ENCODE measurements at places on chromosomes 16 and 17.

DNA sequence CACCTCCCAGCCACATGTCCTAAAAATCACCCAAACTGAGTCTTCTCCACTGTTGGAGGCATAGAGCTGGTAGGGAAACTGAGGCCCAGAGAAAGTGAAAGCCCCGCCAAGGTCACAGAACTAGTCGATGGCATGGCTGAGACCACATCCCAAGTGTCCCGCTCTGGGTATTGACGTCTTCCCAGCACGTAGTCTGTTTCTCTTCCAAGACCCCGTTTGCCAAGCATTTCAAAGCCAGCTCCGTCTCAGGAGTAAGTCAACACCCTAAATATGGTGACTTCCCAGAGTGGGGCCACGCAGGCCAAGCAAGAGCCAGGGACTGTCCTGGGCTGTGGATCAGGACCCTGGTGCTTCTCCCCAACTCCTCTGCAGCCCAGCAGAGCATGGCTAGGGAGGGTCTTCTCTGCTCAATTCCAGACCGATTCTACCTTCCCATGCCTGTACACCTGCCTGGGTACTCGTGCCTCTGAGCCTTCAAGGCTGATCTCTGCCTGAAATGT, 19.7 kb downstream of the PITPNM3 start:
- no peak for DNase-seq

DNA sequence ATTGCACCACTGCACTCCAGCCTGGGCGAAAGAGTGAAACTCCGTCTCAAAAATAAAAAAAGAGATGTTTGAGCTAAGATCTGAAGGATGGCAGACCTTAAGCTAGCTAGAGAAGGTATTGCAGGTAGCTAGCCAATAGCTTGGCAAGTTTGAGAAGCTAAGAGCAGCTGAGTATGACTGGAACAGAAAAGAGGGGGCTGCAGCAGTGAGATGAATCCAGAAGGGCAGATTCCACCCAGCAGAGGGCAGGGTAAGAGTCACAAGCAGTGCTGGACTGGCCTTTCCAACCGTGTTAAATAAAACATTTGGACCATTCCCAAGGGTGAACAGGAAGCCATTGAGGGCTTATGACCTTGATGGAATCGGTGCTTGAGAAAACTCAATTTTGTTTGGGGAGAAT, 5.7 kb upstream of the PHAF1 start:
- no peak for DNase-seq

DNA sequence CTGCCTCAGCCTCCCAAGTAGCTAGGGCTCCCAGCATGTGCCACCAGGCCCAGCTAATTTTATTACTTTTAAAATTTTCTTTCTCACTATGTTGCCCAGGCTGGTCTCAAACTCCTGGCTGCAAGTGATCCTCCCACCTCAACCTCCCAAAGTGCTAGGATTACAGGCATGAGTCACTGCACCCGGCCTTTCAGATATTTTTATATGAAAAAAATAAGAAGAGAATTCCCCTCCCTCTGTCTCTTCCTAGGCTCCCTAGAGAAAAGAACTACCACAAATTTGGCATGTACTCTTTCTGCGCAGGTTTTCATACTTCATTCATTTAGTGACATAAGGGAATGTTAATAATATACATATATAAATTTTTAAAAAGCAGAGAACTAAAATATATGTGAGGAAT, 21.7 kb upstream of the SMURF2 start:
- DNase-seq = no peak

DNA sequence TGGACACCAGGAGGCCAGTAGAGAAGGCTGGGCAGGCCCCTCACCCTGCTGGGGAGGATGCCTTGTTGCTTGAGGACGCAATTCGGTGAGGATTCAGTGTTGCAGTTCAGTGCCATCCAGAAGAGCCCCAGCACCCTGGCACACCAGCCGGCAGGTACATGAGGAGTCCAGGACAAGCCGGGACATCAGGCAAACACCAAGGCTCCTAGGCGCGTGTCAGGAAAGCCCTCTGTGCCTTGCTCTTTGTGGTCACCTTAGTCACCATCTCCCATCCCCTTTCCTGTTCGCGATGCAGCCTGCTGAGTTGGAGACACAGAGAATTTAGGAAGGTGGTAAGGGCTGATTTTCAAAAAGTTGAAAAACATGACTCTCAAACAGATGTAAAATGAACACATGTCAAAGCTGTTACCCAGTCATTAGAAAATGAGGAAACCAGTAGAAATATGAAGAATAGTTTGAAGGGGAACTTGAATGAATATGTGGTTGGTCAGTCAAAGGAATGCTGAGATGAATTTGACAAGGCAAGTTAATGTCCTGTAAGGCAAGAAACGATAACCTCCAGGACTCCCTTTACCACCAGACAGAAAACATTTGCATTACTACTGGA, 2.3 kb upstream of the NCBP3 start:
- no peak for DNase-seq

DNA sequence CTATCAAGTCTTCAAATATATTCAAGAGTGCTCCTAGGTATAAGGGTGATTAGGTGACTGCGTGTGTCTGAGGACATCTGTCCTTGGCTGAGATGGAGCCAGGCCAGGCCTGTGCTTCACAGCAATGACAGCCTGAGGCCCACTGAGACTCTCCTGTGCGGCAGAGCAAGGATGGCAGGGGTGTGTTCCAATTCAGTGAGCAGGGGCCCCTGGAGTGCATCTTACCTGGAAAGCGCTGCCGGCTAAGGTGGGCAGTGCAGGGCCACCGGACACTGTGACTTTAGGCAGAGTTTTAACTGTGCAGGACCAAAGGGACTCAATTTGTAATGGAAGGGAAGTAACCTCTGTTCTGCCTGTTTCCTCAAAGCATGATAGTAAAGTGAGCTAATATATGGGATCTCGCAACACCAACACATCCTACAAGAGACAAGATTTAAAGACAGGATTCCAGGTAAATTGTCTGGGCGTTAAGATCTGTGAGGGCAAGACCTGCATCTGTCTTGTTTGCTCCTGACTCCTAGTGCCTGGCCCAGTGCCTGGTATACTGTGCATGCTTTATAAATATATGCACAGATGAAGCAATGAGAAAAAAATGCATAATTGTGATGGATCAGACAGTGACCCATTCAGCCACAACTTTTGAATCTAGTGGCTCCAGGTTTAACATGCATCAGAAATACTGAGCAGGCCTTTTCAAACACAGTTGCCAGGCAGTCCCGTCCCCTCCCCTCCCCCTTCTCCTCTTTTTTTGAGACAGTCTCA, 86.7 kb downstream of the MRC2 start:
- no peak for DNase-seq

DNA sequence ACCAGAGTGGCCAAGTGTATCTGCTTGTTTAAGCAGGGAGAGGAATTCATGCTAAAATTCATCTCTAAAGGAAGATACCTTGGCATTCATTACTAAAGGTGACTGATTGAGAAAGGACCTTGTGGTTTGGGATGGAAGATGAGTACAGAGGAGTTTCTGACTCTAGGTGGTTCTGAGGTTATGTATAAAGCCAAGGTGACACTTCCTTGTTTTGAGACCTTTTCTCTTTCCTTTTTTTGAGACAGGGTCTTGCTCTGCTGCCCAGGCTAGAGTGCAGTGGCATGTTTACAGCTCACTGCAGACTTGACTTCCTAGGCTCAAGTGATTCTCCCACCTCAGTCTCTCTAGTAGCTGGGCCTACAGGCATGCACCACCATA, 9.1 kb downstream of the ABHD15 start:
- no peak for DNase-seq

DNA sequence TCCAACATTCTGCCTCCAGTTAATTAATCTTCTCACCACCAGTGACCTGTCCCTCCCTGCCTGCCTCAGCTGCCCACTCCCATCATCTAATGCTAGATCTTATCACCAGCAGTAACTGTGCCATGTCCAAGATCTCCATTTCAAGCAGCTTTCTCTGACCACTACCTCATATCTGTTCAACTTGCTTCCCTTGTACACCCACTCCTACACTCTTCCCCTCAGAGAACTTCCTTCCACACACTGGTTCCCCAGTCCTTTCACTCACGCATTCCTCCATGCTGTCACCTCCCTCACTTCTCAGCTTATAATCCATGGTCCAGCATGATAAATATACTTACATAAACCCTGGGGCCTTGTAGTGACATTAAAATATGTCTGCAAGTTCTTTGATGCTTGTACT, 31.8 kb upstream of the DYNLL2 start:
- DNase-seq = no peak

- no peak for DNase-seq
Observed at GRCh38 chr16:83627996-83628395, 179.8 kb upstream of the HSBP1 start.

DNA sequence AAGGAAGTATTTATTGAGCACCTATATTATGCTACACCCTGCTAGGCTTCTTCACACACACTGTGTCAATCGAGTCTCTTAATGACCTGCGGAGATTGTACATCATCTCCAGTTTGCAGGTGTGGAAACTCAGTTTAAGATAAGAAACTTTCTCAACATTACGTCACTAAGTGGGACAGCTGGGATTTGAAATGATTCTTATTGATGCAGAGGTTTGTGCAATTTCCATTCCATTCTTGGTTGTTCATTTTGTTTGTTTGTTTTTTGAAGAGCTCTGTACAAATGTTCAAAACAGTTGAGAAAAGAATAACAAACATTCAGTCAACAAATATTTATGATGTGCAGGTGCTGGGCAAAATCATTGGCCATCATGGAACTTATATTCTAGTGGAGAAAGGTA, 84.8 kb downstream of the MAP2K6 start:
- DNase-seq = no peak

- no peak for DNase-seq
Observed at GRCh38 chr17:14471052-14471451, 170.2 kb downstream of the HS3ST3B1 start.

DNA sequence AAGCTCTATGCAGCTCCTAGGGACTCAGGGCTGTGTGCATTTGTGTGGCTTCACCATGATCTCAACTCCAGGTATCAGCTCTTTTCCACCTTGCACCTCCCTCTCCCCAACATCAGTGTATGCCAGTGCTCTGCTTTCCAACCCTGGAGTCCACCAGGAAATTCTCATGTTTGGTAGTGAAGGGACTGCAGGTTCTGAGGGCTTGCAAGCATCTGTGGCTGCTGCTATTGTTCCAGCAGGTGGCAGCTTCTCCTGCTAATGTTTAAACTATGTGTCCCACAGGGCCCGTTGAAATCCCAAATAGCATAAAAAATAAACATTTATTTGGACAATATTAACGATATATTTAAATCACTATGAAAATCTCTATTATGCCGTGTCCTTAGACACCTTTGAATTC, 82.0 kb downstream of the RGS9 start:
- no peak for DNase-seq

GRCh38 chr16:19748389-19749168, 30.5 kb downstream of the IQCK start:
- DNase-seq = no peak

- DNase-seq = no peak
Observed at GRCh38 chr17:65593855-65594845, 32.7 kb upstream of the AXIN2 start.

- DNase-seq = no peak
Observed at GRCh38 chr16:49682577-49683165, 173.2 kb downstream of the ZNF423 start.

DNA sequence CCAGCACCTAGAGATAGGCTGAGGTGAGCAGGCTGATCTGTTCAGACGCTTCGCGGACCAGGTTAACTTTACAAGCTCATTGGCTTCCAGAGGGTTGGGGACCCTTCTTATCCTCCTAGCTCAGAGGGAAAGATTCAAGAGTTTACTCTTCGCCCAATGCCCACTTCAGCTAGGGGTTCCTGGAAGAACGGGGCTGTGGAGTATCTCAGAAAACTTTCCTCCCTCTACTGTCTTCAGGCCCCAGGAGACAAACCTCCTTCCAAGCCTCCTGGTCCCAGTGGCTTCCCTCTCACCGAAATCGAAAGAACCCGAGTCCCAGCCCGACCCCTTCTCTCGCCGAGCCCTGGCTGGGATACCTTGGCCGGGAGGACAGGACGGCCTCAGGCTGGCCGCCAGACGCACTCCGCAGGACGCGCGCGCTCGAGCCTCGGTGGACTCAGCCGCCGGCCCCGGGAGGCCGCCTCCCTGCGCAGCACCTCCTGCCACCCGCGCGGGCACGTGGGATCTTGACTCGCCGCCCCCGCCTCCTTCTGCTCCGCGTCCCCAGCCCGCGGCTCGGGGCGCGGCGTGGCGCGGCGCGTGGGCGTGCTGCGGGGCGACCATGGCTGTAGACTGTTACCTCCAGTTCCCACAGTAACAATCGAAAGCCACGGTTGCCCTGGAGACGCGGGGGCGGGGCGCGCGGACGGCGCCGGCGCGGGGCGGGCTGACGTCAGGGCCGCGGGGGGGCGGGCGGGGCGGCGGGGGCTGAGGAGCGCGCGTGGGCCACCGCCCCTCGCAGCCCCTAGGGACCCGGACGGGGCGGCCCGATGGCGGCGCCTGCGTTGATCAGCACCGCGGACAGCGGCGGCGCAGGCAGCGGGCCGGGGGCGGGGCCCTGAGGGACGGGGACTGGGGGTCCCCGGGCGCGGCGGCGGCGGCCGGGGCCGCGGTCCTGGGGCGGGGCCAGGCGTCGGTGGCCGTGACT, 5.3 kb upstream of the HIC1 start:
- DNase-seq = peak; percentile 91

DNA sequence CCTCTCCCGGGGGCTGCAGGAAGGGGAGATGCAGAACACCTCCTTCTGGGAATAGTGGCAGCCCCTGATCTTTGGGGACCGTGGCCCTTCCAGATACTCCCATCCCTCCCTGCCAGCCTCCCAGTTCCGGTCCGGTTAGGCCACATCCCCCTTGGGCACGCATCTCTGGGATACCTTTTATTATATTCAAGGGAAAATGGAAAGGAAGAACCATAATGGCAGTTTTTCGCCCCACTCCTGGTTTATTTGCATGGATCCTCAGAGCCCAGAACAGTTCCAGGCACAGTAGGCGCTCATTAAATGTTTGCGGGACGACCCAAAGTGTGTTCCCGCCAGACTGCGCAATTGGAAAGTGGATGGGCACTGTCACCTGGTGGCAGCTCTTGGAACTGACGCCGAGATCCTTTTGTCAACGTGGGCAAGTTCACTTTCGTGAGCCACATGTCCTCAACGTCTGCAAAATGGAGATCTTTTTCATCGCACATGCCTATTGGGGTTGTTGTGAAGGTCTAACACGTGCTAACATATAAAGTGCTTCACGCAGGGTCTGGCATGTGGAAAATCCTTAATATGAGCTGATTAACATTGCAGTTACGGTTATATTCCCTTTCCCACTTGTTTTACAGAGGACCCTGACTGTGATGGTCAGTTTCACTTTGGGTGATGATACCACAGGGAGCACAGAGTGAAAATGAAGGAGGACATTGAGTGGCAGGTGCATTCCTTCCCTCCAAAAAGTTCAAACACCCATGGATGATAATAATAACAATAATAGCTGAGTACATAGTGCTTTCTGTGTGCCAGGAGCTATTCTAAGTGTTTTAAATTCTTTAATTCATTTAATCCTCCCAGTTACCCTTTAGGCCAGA, 1.7 kb upstream of the GPRC5B start:
- DNase-seq = peak; percentile 88

DNA sequence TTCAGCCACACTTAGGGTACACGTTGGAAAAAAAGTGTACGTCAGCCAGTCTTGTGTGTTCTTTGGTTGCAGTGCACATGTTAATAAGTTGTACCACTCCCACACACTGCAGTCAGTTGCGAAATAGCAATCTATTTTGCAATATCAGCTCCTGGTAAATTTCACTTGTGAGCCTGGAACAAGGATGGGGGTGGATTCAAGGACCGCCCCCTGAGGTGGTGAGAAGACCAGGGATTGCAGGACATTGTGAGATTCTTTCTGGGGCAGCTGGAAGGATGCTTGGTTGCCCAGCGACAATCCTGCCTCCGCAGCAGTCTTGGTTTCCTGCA, 78.6 kb upstream of the ZFHX3 start:
- DNase-seq = no peak

GRCh38 chr16:3971261-3971660, 90.7 kb upstream of the CREBBP start:
- DNase-seq = no peak

All from stimulated activated CD4-positive, alpha-beta T cell treated with anti-CD3 and anti-CD28 coated beads, Interleukin-4, amount 100 ng/mL, for 24 hours (primary cell).